M059J (cell line): ENCODE measurements at places on chromosomes 6 and 20. TPM values are rescaled to one million over a fixed set of nuclear protein-coding genes. Genes with fewer than 3 reads are reported as not detected.

- DNase-seq: peak; percentile 43
Observed at GRCh38 chr6:30480536-30481156, 8.7 kb upstream of the HLA-E start.

DNA sequence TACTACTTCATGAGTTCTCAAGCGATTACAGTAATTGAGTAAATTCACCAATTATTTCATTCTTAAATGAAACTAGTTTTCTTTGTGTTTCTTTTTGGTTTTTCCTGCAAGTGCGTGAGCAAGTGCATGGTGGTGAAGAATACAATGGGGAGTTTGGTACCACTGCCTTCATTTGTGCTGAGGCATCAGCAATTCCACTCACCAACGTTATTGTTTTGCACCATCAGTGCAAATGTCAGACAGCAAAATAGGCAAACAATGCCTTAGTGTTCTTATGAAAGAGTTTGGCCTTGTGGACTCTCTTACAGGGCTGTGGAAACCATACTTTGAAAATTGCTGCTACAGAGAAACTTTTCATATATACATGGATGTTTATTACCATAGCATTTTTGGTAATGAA is 8.2 kb downstream of the CDH26 start:
- no peak for DNase-seq

DNA sequence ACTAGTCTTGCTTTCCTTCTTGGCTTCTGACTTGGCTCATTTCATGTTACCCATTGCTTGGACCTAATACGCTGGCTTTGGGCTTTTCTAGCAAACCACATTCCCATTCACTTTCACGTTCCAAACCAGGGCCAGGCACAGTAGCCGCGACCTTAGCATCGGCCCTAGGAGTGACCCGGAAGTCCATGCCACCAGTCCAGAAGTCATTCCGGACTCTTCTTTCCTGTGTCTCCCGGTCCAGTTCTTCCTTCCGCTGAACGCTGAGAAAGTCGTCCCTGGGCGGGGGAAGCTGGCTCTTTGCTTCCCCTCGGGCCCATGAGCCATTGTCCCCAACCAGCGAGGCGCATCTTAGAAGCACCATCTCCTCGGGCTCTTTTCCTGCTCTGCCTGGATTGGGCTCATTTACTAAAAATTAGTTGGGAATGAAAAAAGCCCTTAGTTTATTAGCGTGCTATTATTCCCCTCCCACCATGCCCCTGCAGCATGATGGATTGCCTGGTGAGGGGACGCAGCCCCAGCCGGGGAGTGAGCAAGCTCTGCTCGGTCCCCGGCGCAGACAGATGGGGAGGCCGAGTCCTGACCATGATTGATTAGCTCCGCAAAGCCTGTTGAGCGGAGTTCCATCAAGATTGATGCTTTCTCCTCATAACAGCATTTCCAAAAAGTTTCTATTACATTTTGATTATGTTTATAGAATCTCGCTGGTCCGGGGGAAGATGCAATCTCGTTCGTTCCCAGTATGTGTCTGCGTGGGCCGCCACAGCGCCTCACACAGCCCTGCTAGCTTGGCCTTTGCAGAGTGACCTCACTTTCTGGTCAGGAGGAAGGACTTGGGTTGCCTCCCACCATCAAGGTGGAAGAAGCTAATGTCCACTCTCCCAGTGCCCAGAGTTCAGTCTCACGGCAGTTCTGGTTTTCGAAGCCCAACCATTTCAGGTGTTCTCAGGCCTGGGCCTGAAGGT is 115.1 kb upstream of the TOP1 start:
- DNase-seq: no peak

GRCh38 chr6:51045548-51045947 is 226.9 kb downstream of the TFAP2B start:
- peak; percentile 56 for DNase-seq

DNA sequence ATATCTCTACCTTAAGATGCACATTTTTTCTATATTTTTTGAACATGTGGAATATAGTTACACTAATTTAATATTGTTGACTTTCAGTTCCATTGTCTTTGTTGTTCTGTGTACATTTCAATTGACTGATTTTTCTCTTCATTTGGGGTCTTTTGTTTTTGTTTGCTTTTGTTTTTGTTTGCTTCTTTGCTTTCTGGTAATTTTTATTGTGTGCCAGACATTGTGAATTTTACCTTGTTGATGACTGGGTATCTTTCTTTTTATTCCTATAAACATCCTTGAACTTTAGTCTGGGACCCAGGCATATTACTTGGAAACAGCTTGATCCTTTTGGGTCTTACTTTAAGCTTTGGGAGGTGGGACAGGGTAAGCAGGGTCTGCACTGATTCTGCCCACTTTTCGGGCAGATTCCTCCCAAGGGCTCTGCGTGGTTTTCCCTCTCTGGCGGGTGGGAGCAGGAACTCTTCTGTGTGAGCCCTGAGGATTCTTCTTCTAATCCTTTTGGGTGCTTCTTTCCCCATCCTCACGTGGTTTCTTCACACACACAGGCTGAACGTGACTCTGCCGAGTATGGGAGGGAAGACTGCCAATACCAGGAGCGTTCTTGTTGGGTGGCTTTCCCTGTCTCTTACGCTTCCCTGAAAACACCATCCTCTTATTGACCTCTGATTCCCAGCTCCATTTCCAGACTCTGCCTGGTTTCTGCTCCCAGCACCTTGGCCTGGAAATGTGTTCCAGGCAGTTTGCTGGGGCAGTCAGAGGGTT is 200.5 kb downstream of the ARID1B start:
- DNase-seq: peak; percentile 73

- DNase-seq: no peak
Observed at GRCh38 chr20:48281501-48281900, 496.2 kb upstream of the SULF2 start.

GRCh38 chr6:44185953-44186634 is 27.5 kb downstream of the CAPN11 start:
- DNase-seq: no peak

GRCh38 chr6:35311390-35312075 is 13.9 kb downstream of the DEF6 start:
- DNase-seq: no peak

- DNase-seq: no peak
Observed at GRCh38 chr6:40476673-40477072, 110.5 kb downstream of the LRFN2 start.

GRCh38 chr20:13202565-13202964 is 18.5 kb upstream of the ISM1 start:
- no peak for DNase-seq

- no peak for DNase-seq
Observed at GRCh38 chr20:21301940-21302663, 1.0 kb upstream of the XRN2 start.

DNA sequence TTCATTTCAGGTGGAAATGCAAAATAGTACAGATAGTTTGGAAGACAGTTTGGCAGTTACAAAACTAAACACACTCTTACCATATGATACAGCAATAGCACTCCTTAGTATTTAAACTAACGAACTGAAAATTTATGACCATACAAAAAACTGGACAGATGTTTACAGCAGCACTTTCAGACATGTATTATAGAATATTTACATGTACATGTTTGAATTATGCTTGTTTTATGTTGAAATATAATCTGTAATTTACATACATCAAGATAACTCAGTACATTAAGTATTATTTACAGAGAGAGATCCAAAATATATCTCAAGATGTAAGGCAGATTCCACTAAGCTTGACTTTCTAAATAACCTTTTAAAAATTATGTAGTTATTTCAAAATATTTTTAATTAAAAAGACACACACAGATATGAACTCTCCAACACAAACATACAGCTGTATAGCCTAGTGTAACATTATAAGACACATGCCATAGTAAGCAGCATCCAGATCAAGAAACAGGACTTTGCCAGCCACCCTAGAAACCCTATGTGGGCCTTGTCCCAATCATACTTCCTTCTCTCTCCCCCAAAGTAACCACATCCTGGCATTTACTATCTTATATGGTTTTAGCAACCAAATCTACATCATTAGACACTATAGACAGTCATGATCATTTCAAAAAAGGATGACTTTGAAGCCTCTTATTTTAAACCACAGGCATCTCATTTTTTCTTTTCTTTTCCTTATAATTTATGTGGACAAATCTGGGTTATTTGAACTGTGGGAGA is 82.2 kb downstream of the MAN1A1 start:
- no peak for DNase-seq

GRCh38 chr20:6848041-6848440 is 80.6 kb downstream of the BMP2 start:
- DNase-seq: no peak

GRCh38 chr6:7188492-7188891 is 80.7 kb downstream of the RREB1 start:
- DNase-seq: no peak

GRCh38 chr6:148800536-148800935 is 53.7 kb downstream of the UST start:
- DNase-seq: no peak

DNA sequence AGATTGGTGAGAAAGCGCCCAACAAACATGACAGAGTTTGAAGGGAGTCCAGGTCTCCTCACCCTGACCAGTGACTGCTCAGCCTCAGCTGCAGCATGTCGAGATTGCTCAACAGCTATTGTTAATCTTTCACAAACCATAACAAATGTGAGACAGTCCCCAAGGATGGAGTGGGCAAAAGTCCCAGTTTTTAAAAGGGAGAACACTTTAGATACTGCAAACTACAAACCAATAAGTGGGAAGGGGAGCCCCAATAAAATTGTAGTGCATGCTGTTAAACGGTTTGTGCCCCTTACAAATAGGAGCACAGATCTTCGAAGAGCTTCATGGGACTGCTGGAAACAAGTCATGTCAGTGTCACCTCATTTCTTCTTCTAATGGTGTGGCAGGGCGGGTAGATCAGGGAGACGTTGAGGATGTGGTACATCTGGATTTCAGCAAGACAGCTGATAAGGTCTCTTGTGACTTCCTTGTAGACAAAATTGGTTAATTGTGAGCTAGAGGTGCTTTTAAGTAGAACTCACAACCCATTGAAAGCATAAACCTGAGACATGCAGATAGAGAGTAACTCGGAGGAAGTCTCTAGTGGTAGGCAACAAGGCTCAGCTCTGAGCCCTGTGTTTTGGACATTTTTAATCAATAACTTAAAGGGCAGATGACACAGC is 134.0 kb upstream of the ARMC2 start:
- DNase-seq: no peak

DNA sequence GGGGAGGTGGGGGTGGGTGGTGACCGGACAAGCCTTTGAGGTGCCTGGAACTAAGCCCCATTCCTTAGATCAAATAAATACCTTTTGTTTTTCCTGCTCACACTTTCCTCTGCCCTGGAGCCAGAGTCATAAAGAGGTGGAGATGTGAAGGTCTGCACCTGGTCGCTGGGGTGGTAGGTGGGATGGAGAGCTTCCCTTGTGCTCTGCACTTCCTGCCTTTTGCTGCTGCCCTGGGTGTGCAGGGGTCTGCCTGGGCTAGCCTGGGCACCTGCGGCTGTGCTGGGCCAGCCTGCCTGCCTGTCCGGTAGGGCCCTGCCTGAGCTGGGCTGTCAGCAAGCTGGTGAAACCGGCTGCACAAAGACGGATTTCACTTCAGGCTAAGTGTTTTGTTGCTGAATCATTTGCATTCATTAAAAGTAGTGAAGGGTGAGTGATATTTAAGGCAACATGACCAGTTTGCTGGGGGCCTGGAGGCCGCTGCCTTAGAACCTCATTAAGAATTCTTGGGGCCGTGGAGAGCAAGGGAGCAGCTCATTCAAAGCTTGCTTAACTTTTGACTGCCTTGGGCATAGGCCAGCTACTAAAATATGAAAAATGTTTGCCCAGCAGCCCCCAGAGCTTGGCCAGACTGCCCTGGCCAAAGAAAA is 20.5 kb downstream of the PTK7 start:
- DNase-seq: peak; percentile 96

DNA sequence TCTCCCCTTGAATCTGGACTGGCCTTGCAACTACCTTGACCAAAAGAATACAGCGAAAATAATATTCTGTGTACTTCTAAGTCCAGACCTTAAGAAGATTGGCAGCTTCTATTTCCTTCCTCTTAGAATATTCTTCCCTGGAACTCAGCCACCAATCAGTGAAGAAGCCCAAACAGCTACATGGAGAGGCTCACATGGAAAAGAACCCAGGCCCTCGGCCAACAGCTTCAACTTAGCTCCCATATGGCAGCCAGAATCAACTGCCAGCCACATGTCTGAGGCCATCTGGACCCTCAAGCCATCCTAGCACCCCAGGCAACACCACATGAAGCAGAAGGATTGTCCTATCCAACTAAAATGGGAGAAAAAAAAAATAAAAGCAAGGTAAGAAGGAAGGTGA is 178.8 kb downstream of the IBTK start:
- DNase-seq: no peak

- no peak for DNase-seq
Observed at GRCh38 chr6:13593103-13593502, 18.7 kb downstream of the SIRT5 start.

- DNase-seq: peak; percentile 69
Observed at GRCh38 chr6:43070028-43070632, 6.0 kb upstream of the PTK7 start.

GRCh38 chr6:148325316-148326068 is 17.1 kb upstream of the SASH1 start:
- peak; percentile 70 for DNase-seq

DNA sequence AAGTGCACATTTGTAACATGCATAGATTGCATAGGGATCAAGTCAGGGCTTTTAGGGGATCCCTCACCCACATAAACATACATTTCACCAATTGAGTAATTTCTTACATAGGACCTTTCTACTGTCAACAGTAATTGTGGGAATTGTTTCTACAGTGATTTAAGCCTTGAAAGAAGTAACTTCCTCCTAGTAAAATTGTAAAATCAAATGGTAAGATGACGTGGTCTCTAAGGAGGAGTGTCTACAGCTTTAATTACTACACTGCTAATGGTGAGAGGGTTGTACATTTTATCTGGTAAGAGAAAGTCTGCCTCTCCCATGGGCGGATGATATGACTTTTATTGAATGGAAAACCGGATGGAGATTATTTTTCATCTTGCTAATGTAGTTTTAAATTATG is 98.0 kb downstream of the RPP40 start:
- DNase-seq: no peak

CYP24A1 gene
- 32.8 and 39.6 TPM in 2 replicates for total RNA-seq

EDN1 gene
- total RNA-seq: 12.5 and 16.4 TPM in 2 replicates

HSD17B8 gene
- 0.32 TPM in 1 of 2 replicates, not detected in the other for total RNA-seq

ANGPT4 gene
- not detected in 2 replicates for total RNA-seq

SRMS gene
- total RNA-seq: not detected in 2 replicates

PEX3 gene
- total RNA-seq: 31.4 and 38.1 TPM in 2 replicates

C6orf52 gene
- total RNA-seq: 0.32 and 0.44 TPM in 2 replicates

AKAP12 gene
- total RNA-seq: 28.4 and 43.1 TPM in 2 replicates

LHFPL5 gene
- not detected in 2 replicates for total RNA-seq
